ENCODE measurements at places on chromosomes 3 and 15. TPM values are rescaled to one million over a fixed set of nuclear protein-coding genes. Genes with fewer than 3 reads are reported as not detected.

RTP4 gene
- 12.3 TPM for total RNA-seq

CALML4 gene
- total RNA-seq = 24.1 TPM

DNA sequence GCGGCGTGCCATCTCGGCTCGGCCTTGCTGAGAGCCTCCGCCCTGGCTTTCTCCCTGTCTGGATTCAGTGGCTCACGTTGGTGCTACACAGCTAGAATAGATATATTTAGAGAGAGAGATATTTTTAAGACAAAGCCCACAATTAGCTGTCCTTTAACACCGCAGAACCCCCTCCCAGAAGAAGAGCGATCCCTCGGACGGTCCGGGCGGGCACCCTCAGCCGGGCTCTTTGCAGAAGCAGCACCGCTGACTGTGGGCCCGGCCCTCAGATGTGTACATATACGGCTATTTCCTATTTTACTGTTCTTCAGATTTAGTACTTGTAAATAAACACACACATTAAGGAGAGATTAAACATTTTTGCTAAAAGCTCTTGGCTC, 54.1 kb downstream of the PLXNA1 start:
- no peak overlapping the region for H3K4me3 ChIP-seq
- H3K27ac ChIP-seq = no peak overlapping the region
- peaks cover 28% of the 10 kb centered on the region for H3K4me1 ChIP-seq

DNA sequence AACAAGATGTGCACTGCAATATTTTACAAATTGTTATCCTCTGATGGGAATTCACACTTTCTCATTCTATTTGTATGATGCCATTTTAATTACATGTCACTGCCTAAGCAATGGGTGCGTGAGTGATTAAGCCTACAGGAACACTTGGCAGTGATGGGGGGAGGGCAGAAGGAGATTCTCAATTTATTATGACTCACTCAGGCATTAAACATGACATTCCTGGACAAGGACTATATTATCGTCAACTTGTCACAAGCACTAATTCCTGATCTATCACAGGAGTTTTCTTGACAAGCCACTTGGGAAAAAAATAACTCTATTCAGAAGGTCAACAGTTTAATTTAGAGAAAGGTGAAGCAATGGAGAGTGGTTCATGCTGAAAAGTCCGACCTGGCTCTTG, 556.8 kb downstream of the NSUN3 start:
- no peak overlapping the region for H3K27ac ChIP-seq
- H3K4me1 ChIP-seq = peaks cover 19% of the 10 kb centered on the region
- no peak for DNase-seq
- H3K36me3 ChIP-seq = peaks cover 5% of the 10 kb centered on the region

- H3K4me3 ChIP-seq = no peak overlapping the region
- no peak for DNase-seq
- peaks cover 31% of the 10 kb centered on the region for H3K4me1 ChIP-seq
- H3K27ac ChIP-seq = no peak overlapping the region
Observed at GRCh38 chr3:50609763-50610085, 1.9 kb downstream of the CISH start.

PLSCR2 gene
- total RNA-seq = 2.9 TPM

GRCh38 chr3:19467761-19468160, 319.5 kb downstream of the KCNH8 start:
- H3K4me3 ChIP-seq = no peak overlapping the region
- no peak for DNase-seq
- no peak overlapping the region for H3K27ac ChIP-seq
- no peaks in the 10 kb centered on the region for H3K27me3 ChIP-seq
- no peaks in the 10 kb centered on the region for H3K36me3 ChIP-seq
- H3K4me1 ChIP-seq = no peaks in the 10 kb centered on the region

- H3K27me3 ChIP-seq = no peaks in the 10 kb centered on the region
- DNase-seq = no peak
- peaks cover 23% of the 10 kb centered on the region for H3K4me1 ChIP-seq
- H3K27ac ChIP-seq = peak overlapping the region; percentile 35
- H3K36me3 ChIP-seq = peaks cover 44% of the 10 kb centered on the region
Observed at GRCh38 chr15:93029836-93030429, 59.1 kb downstream of the RGMA start.

CSPG5 gene
- total RNA-seq = 6.1 TPM

GRCh38 chr15:65752151-65752700, 39.9 kb downstream of the DENND4A start:
- no peak for DNase-seq
- no peaks in the 10 kb centered on the region for H3K4me1 ChIP-seq
- no peak overlapping the region for H3K4me3 ChIP-seq
- H3K27ac ChIP-seq = no peak overlapping the region
- H3K27me3 ChIP-seq = no peaks in the 10 kb centered on the region
- peaks cover 8% of the 10 kb centered on the region for H3K36me3 ChIP-seq

GRCh38 chr3:115141033-115141757, 5.9 kb downstream of the ZBTB20 start:
- DNase-seq = no peak
- H3K27me3 ChIP-seq = no peaks in the 10 kb centered on the region
- H3K4me3 ChIP-seq = no peak overlapping the region
- peaks cover 3% of the 10 kb centered on the region for H3K36me3 ChIP-seq
- no peak overlapping the region for H3K27ac ChIP-seq

- peaks cover 9% of the 10 kb centered on the region for H3K4me1 ChIP-seq
- DNase-seq = no peak
- H3K27me3 ChIP-seq = peaks cover 10% of the 10 kb centered on the region
- H3K36me3 ChIP-seq = no peaks in the 10 kb centered on the region
Observed at GRCh38 chr3:134630506-134630905, 20.3 kb downstream of the KY start.

NR2E3 gene
- 0.83 TPM for total RNA-seq

GRCh38 chr15:56886363-56886931, 32.0 kb upstream of the TCF12 start:
- peaks cover 19% of the 10 kb centered on the region for H3K36me3 ChIP-seq
- peak overlapping the region; percentile 80 for H3K4me3 ChIP-seq
- H3K27ac ChIP-seq = peak overlapping the region; percentile 81
- H3K27me3 ChIP-seq = no peaks in the 10 kb centered on the region
- peaks cover 20% of the 10 kb centered on the region for H3K4me1 ChIP-seq

GRCh38 chr3:10434938-10435336, 70.4 kb downstream of the ATP2B2 start:
- no peak overlapping the region for H3K27ac ChIP-seq
- no peaks in the 10 kb centered on the region for H3K36me3 ChIP-seq
- H3K4me3 ChIP-seq = no peak overlapping the region
- H3K4me1 ChIP-seq = no peaks in the 10 kb centered on the region
- DNase-seq = no peak
- peaks cover 53% of the 10 kb centered on the region for H3K27me3 ChIP-seq

DNA sequence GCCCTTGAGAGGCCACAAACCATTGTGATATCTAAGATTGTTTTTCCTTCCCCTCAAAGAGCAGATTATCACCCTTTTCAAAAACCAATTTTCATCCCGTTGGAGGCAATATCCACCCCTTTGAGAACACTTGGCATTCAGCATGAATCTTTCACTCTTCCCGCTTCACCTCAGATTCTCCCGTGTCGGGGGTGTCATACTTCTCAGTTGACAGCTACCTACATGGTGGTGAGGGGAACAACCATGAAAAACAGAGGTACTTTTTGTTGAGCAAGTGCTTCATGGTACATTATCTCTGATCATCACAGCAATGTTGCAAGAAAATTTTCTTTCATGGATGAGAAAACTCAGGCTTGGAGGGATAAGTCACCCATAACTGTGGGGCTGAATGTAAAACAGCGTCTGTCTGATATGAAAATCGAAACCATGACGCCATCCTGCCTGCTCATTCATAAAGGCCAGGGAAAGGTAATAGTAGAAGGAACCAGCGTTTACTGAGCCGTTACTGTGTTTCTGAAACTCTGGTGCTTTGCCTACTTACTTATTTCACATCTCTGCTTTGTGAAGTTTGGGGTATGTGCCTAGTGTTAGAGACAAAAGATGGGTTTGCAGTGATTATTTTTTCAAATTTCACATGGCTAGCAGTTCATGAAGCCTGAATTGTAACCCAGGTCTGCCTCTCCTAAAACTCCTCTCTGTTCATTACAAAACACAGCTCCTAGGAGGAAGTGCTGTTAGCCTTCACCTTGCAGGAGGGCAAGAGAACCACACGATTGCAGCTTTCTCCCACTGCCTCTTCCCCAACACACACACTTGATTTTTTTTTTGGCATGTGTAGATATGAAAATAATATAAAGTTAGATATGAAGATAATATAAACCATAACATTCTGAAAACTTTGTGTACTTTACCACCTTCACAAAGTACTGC, 35.4 kb downstream of the SV2B start:
- H3K4me1 ChIP-seq = no peaks in the 10 kb centered on the region
- H3K36me3 ChIP-seq = no peaks in the 10 kb centered on the region
- no peak overlapping the region for H3K27ac ChIP-seq

- no peaks in the 10 kb centered on the region for H3K36me3 ChIP-seq
- peaks cover 11% of the 10 kb centered on the region for H3K27me3 ChIP-seq
- no peaks in the 10 kb centered on the region for H3K4me1 ChIP-seq
- no peak for DNase-seq
Observed at GRCh38 chr3:121759541-121760202, 10.1 kb upstream of the GOLGB1 start.

- H3K4me1 ChIP-seq = no peaks in the 10 kb centered on the region
- no peak for DNase-seq
- H3K27me3 ChIP-seq = peaks cover 30% of the 10 kb centered on the region
- no peak overlapping the region for H3K4me3 ChIP-seq
Observed at GRCh38 chr3:139074565-139075115, 29.9 kb upstream of the PRR23C start.

CBLB gene
- total RNA-seq = 17.9 TPM

DNA sequence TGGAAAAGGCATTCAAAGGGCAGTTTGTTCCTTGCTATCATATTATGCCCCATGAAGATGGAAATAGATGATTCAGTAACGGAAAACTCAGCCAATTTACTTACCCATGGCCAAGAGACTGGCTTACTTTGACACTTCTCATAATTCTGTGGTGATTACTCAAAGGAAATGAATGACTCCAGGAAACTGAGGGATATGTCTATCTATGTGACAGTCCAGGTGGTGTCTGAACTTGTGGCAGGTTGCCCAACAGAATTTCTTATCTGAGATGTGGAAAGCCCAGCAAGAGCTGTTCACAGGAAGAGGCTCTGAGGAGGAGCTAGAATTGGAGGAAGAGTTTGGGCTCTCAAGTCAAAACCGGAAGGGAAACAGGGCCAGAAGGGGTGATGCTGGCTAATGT, 91.2 kb downstream of the KCNAB1 start:
- no peak overlapping the region for H3K27ac ChIP-seq
- no peak overlapping the region for H3K4me3 ChIP-seq
- H3K36me3 ChIP-seq = no peaks in the 10 kb centered on the region
- no peaks in the 10 kb centered on the region for H3K4me1 ChIP-seq

Data from Calu3 (cell line).